ENCODE measurements at places on chromosomes 13 and 19.

- DNase-seq = peak; percentile 94
Observed at GRCh38 chr19:2578901-2579677, 103.2 kb downstream of the GADD45B start.

GRCh38 chr13:73900591-73900990 lies 233.6 kb downstream of the KLF12 start:
- no peak for DNase-seq

GRCh38 chr13:110627761-110628476 lies 12.6 kb downstream of the NAXD start:
- DNase-seq = no peak

DNA sequence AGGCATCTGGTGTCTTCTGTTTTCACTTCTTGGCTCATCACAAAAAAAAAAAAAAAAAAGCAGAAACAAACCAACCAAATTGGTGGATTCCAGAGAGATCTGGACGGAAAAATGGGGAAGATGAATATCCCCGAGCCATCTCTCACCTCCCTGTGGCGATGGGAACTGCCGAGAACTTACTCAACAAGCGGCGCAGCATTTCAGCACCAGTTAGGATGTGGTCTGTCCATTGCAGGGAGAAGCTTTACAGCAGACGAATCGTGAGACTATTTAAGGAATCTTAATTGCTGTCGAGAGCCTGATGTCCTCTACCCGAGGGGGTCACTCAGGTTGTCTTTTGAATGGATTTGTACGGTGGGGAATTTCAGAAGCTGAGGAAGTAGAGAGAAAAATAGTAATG lies 17.3 kb upstream of the KDM4B start:
- no peak for DNase-seq

DNA sequence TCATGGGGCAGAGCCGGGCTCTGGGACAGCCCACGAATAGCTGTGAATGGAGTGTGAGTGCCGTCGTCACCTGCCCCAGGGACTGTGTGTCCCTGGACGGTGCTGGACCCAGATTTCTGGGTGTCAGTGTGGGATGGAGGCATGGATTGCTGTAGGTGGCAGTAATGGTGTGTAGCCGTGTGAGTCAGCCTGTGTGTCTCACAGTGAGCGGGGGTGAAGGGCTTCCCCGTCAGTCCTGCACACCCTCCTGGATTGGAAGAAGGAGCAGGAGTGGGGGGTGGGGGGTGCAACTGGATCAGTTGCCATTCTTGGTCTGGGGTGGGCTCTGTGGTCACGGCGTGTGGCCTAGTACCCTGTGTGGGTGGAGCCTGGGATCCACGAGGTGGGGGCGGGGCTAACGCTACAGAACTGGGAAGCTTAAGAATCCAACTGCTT lies 6.5 kb upstream of the LTBP4 start:
- peak; percentile 63 for DNase-seq

DNA sequence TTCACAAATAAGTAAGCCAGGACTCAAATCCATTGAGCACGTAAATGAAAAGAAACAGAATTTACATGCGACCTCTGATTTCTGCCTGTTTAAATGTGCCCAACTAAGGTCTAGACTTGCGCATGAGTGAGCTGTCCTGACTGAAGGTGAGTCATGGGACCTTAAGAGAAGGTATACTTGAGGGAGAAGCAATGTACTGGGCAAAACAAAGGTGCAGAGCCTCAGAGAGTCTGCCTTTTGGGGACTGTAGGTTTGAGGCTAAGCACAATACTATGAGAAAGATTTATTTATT lies 45.8 kb downstream of the UFM1 start:
- peak; percentile 33 for DNase-seq

DNA sequence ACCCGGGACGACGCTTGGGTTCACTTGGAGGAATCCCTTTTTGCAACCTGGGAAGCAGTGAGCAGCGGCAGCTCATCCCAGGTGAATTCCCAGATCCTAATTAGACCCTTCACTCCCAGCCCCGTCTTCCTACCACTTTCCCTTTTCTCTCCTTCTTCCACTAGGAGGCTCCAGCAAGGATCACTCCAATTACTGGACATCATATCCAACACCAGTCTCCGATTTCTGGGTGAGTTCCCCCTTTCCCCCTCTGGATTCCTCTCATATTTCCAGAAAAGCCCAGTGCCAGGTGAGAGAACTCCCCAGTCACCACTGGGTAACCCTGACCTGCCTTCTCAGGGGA lies 17.1 kb upstream of the ZSCAN4 start:
- no peak for DNase-seq

DNA sequence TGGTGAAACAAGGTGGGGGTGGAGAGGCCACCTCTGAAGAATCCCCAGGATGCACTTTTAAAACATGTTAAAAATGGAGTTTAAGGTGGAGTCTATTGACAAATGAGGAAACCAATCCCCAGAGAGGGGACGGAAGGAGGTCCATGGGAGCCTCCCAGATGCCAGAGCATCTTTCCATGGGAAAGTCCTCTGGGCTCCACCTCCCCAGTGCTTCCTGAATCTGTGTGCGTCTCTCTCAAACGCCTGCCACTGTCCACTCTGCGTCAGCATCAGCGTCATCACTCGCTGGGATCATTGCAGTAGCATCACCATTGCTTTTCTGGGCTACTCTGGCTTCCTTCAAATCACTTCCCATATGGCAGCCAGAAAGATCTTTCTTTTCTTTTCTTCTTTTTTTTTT lies 6.2 kb downstream of the GPR4 start:
- no peak for DNase-seq

- DNase-seq = no peak
Observed at GRCh38 chr19:18736415-18737336, 53.2 kb downstream of the CRTC1 start.

DNA sequence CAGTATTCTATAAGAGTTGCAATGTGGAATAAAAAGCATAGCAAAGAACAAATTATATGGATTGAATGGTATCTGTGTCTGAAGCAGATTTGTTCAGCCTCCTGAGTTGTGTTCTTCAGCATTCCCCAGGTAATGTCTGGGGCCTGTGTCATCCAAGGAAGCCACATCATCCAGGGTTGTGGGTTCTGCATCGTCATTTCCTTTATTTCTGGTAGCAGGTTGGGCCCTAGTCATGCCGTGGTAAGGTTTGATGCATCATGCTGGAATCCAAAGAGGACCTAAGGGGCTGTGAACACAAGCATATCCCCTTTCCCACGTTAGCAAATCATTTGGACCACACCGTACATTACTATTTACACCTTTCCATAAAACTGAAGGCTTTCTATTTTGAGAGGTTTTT lies 131.0 kb upstream of the ZNF91 start:
- DNase-seq = no peak

DNA sequence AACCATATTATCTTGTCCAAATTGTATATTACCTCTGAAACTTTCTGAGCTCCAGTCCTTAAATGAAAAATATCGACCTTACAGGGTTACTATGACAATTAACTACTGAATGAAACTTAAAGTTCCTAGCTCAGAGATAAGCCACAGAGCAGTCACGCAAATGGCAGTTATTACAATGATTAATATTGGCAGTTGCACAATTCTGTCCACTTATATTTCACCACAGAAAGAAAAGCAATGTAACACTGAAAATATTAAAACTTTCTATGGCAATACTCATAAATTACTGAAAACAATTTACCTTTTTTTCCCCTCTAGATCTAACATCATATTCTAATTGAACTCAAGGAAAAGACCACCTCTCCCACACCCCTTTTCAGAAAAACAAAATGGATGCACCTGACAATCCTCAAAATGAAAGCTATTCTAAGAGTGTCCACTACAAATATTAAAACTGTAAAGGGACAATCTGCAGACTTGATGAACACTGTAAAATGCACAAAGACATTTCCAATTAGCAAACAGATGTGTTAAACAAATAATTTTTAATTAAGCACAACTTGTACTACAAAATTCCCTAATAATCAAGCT lies 14.6 kb downstream of the LNX2 start:
- no peak for DNase-seq

Data from fibroblast of skin of abdomen (primary cell).